ENCODE measurements at places on chromosomes 11 and 22.

DNA sequence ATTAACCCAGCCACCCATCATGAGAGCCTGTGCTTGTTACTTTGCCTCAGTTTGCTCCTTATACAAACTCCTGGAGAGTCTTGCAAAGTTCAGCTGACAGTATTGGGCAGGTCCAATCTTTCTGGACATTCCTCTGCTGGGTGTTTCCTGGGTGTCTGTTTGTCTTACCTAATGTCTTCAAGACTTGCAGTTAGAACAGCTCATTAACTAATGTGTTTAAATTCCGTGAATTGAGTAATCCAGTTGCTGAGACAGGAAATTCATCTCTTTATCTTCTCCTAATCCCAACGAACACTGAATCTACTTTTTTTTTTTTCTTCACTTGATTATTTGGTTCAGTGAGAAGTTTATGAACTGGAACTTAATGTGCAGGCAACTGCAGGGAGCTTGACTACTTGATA lies 20.6 kb downstream of the BCO2 start:
- DNase-seq: no peak

GRCh38 chr11:123357990-123358827 lies 71.9 kb upstream of the GRAMD1B start:
- no peak for DNase-seq

GRCh38 chr11:33828604-33829429 lies 54.5 kb upstream of the FBXO3 start:
- no peak for DNase-seq

DNA sequence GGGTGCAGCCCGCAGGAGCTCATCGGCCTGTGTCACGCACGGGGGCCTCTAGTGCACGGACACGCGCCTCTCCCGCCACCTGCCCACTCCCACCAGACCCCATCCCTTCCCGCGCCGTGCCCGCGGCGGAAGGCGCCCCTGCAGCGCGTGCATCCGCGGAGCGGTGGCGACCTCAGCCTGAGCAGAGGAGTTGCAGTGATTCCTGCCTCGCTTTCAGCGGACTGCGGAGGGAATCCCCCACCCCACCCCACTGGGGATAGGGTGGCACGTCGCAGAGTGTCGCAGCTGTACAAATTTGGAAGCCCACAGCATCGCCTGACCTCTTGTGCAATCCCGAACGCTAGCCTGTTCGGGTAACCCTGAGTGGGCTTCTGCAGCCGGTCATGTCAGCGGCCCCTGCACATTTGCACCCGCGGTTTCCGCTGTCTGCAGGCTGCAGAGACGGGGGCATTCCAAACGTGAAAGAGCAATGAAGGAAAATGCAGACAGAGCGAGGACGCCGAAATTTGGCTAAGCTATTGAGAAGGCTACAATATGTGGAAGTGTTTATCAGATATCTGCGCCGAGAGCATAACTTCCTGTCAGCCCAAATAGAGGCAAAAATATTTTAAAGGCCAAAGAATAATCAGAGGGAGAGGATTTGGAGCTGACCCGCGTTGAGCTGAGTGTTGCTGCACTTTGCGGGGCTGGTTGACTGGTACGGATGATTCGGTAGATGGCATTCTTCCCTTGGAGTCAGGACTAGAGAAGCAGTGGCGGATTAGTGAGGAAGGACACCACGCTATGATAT lies 617 bp upstream of the ARHGAP20 start:
- DNase-seq: no peak

DNA sequence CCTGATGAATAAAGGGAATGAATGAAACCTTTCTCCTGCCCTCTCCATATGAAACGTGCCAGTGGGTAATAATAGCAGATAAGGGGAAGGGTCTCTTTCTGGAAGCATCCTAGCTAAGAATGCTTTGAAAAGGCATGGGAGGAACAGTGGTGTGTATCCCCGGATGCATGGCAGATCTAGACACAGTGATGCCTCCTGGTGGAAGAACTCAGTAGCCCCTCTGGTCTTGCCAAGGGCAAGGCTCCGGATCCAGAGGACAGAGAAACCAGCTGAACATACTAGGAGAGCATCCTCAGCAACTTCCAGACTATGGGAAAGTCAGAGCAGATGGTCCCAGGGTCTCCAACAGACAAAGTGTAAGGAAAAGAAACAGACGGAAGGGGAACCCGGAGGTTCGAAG lies 6.4 kb downstream of the BAIAP2L2 start:
- no peak for DNase-seq

DNA sequence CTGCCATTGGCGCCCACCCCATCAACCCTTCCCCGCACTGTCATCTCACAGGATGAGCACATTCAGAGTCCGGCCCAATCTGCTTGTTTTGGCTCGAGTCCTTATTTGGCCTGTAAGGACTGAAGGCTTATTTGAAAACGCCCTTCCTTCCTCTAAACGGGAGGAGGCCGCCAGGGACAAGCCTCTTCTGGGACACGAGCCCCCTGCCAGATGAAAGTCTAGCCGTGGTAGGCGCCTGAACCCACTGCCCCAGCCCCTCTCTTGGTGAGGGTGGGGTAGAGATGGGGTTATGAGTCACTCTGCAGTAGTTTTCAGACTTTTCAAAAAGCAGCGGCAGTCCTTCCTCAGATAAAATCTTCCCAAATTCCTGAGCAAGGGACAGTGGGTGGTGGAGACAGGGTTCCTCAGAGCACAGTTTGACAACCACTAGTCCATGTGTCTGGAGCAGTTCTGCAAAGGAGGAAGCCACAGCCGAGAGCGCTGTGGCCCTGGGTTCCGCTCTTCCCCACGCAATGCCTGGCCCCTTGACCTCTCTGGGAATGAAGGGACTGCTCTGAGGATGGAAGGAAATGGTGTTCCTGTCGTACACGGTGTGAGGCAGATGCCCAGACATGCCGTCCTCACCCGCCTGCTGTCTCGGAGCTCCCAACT lies 57.0 kb downstream of the MYH9 start:
- DNase-seq: peak; percentile 23

DNA sequence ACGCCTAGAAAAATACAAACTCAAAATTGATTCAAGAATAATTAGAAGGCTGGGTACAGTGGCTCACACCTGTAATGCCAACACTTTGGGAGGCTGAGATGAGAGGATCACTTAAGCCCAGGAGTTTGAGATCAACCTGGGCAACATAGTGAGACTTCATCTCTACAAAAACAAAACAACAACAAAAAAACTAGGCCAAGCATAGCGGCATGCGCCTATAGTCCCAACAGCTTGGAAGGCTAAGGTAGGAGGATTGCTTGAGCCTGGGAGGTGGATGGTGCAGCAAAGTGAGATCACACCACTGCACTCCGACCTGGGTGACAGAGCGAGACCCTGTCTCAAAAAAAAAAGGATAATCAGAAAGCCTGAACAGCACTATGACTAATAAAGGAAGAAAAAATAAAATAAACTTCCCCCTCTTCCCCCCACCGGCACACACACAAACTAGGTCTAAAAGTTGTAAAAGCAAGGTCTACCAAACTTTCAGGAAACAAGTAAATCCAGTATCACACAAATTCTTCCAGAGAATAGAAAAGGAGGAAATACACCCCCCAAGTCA lies 35.8 kb downstream of the RRAS2 start:
- no peak for DNase-seq

DNA sequence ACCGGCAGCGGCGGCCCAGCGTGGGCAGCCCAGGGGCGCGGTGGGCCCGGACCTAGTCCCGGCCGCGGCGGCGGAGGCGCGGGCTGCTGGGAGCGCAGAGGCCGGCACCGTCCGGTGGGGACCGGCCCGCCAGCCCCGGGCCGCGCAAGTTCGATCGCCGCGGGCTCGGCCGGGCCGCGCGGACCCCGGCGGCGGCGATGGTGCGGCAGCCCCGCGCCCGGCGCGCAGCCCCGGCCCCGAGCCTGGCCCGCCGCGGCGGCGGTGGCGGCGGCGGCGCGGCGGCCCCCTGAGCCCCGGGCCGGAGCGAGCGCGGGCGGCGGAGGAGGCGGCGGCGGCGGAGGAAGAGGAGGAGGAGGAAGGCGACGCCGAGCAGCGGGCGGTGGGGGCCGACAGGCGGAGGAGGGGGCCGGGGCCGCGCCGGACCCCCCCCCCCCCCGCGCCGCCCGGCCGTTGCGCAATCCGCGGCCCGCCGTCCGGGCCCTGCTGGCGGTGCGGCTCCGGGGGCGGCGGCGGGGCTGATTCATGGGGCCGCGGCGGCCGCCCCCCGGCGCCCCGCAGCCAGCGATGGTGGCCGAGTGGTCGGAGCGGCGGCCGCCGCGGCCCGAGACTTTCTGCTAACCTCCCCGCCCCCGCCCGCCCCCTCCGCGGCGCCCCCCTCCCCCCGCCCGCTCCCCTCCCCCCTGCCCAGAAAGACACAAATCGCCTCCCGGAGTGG lies 1251.9 kb downstream of the BRD1 start:
- no peak for DNase-seq

DNA sequence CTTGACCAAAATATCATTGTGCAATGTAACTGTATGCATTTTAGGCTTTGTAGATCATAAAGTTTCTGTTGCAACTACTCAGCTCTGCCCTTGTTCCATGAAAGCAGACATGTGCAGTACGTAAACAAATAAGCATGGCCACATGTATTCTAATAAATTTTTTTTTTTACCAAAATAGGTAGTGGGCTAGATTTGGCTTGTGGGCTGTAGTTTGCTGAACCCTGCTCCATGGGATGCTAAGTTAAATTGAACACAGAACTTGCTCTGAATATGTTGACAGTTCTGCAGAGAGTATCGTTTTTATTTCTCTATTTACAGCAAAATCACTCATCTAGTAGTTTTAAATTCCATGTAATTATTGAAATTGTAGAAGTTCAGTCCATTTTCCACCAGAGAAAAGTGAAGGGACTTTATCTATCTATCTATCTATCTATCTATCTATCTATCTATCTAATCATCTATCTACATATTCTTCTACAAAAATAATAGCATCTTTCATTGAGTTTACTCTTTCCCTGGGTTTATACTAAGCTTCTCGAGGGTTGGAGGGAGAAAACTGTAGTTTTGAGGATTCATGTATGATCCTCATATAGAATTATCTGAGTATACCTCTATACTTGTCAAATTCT lies 9.5 kb upstream of the OOSP4A start:
- DNase-seq: no peak

GRCh38 chr11:71068963-71069362 lies 183.4 kb downstream of the SHANK2 start:
- DNase-seq: no peak

- no peak for DNase-seq
These were observed 186.8 kb upstream of the SESN3 start for GRCh38 chr11:95417832-95418231.

DNA sequence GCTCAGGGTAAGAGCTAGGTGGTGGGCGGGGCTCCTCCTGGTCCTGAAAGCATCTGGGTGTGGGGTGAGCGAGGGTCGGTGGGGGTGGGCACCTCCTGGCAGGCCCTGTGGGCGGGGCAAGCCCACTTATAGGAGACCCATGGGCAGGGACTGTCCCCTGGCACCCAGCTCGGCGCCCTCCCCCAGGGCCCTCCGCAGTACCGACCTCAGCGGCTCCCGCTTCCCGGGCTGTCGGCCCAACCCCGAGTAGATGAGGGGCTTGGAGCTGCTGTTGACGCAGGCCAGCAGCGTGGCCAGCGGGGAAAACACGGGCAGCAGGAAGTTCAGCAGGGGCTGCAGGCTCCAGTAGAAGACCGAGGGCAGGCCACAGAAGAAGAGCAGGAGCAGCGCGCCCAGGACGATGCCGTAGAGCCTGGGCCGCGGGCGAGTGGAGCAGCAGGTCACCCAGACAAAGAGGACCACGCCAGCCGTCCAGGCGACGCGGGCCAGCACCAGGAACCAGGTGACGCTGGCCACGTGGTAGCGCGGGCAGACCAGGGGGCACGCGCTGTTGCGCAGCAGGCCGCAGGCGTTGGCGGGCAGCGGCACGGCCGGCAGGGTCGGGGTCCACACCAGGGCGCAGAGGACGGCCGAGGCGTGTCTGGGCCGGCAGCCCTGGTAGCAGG lies 663 bp downstream of the MRGPRG start:
- no peak for DNase-seq

DNA sequence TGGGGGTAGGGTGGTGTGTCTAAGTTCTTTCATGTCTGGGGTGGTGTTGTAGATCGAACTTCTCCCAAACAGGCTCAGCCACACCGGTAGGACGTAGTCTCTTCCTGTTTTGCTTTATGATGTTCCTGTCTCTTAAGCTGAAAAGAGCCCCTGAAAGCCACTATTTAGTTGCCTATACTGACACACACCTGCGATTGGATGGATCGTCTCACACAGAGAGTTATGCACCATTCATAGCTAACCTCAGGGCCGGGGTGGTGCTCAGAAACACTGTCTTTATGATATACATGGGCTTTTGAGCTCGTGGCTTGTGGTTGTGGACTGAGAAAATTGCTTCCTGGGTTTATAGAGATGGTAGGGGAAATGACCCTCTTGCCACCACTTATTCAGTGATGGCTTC lies 137.6 kb downstream of the TEAD1 start:
- no peak for DNase-seq

- DNase-seq: no peak
These were observed 199.3 kb downstream of the KIF18A start for GRCh38 chr11:27908621-27909020.

DNA sequence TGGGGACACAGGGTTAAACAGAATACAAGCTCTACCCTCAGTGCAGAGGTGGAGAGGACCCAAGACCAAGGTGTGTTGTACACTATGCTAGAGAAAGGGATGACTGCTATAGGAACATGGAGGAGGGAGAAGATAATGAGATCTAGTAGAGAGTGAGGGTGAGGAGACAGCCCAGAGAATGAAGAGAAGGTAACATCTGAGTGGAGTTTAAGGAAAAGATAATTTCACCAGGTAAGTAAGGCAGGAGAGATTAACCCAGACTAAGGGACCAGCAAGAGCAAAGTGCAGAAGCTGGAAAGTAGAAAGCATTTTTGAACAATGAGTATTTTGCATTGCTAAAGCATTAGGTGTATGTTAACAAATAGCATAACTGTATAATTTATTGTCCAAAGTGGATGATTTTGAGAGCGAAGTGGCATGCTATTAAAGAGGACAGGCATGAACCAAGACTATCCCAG lies 128.8 kb downstream of the RASSF10 start:
- DNase-seq: no peak

GRCh38 chr22:30523646-30524489 lies 18.4 kb upstream of the SEC14L4 start:
- DNase-seq: no peak

DNA sequence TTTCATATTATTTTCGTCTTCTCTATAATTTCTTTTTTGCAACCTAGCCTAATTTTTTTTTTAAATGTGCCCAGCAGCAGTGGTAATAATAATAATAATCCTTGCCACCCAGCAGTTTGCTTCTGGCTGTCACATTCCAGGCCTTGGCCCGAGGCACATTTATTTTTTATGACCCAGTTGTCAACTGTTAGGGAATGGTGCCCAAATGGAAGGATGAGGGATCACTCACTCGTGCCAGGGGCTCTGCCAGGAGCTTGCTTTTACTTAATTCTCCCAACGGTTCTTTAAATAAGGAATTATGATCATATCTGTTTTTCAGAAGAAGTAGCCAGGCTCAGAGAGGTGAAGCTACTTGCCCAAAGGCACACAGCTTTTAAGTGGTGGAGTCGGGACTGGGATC lies 49.6 kb downstream of the MYO18B start:
- no peak for DNase-seq

GRCh38 chr11:123041185-123041584 lies 20.8 kb downstream of the HSPA8 start:
- no peak for DNase-seq

GRCh38 chr11:47510209-47510608 lies 42.7 kb downstream of the CELF1 start:
- no peak for DNase-seq

Measured in NCI-H2029 (cell line).